ENCODE measurements at places on chromosomes 13 and 19. TPM values are rescaled to one million over a fixed set of nuclear protein-coding genes. Genes with fewer than 3 reads are reported as not detected.

The PPFIA3 gene
- 4.7 TPM for total RNA-seq

The OR10H1 gene
- total RNA-seq, result not detected

GRCh38 chr13:39073983-39074382 is 35.7 kb downstream of the NHLRC3 start:
- peaks cover 44% of the 10 kb centered on the region for H3K27me3 ChIP-seq
- no peak overlapping the region for H3K4me3 ChIP-seq
- no peaks in the 10 kb centered on the region for H3K4me1 ChIP-seq
- H3K27ac ChIP-seq, result no peak overlapping the region
- H3K36me3 ChIP-seq, result peaks cover 2% of the 10 kb centered on the region

DNA sequence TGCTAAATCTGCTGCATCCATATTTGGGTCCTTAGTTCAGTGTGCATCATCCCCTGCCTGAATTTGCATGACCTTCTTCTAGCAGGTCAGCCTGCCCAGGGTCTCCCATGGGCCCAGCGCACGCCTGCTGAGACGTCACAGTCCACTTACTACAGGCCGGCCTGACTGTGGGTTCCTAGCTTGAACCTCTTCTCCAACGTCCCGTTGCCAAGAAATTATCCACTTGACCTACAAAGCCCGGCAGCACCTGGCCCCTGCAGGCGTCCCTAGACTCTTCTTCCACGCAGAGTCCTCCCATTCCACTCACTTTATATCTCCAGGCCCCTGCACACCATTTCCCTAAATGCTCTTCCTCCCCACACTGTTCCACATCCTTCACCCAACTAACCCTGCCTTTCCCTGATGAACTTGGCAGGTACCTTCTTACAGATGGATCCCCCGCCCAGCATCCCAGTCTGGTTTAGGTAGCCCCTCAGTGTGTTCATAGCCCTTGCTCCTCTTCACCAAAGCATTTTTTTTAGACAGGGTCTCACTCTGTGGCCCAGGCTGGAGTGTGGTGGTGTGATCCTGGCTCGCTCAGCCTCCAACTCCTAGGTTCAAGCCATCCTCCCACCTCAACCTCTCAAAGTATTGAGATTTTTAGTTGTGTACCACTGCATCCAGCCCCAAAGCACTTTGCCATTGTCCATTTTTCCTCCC is 155.0 kb upstream of the SOX1 start:
- no peaks in the 10 kb centered on the region for H3K4me1 ChIP-seq
- H3K27me3 ChIP-seq, result peaks cover 10% of the 10 kb centered on the region
- H3K36me3 ChIP-seq, result no peaks in the 10 kb centered on the region
- no peak overlapping the region for H3K4me3 ChIP-seq
- H3K27ac ChIP-seq, result no peak overlapping the region

- peaks cover 54% of the 10 kb centered on the region for H3K4me1 ChIP-seq
- H3K4me3 ChIP-seq, result no peak overlapping the region
- no peaks in the 10 kb centered on the region for H3K27me3 ChIP-seq
Measured at GRCh38 chr19:10399878-10400277, 3.5 kb downstream of the CDC37 start.
